ENCODE measurements at places on chromosomes 5 and 9. TPM values are rescaled to one million over a fixed set of nuclear protein-coding genes. Genes with fewer than 3 reads are reported as not detected.

The ADAMTS2 gene
- 1.1 TPM for total RNA-seq

The MORN5 gene
- total RNA-seq: not detected

The PPIC gene
- total RNA-seq: 22.6 TPM

The FOXI1 gene
- total RNA-seq: under 0.01 TPM

The BARHL1 gene
- total RNA-seq: not detected

The SIL1 gene
- total RNA-seq: 29.2 TPM

The CNTLN gene
- total RNA-seq: 11.2 TPM

The GFI1B gene
- total RNA-seq: not detected

The RNF145 gene
- 32.3 TPM for total RNA-seq

The ADAMTSL2 gene
- not detected for total RNA-seq

The HAVCR1 gene
- not detected for total RNA-seq

The FGF1 gene
- total RNA-seq: under 0.01 TPM

The GPR150 gene
- 0.33 TPM for total RNA-seq

The C1QTNF3 gene
- total RNA-seq: 2.1 TPM

The GABBR2 gene
- total RNA-seq: 10.3 TPM

The OR1N1 gene
- total RNA-seq: not detected

The KCNMB1 gene
- not detected for total RNA-seq

The INSL4 gene
- total RNA-seq: not detected

The IRGM gene
- not detected for total RNA-seq

The ANKRD34B gene
- not detected for total RNA-seq

The CFAP157 gene
- total RNA-seq: not detected

The SAXO1 gene
- not detected for total RNA-seq

The CFAP77 gene
- total RNA-seq: 0.19 TPM

The SEMA6A gene
- 9.5 TPM for total RNA-seq

The PCA3 gene
- 0.29 TPM for total RNA-seq

The NR5A1 gene
- not detected for total RNA-seq

The SNX2 gene
- total RNA-seq: 57.9 TPM

The SPOCK1 gene
- 135 TPM for total RNA-seq

The TMEM174 gene
- total RNA-seq: not detected

The CARD9 gene
- 0.65 TPM for total RNA-seq

The MYMK gene
- total RNA-seq: not detected

The TSSK1B gene
- total RNA-seq: under 0.01 TPM

The ADRA1B gene
- total RNA-seq: 0.33 TPM

The CKMT2 gene
- not detected for total RNA-seq

The KIF12 gene
- 0.10 TPM for total RNA-seq

The PARP8 gene
- 0.65 TPM for total RNA-seq

The SPINK6 gene
- total RNA-seq: not detected

The CENPK gene
- total RNA-seq: 14.0 TPM

The TMEM252 gene
- total RNA-seq: not detected

The CDC25C gene
- 7.9 TPM for total RNA-seq

The GPX3 gene
- 2.3 TPM for total RNA-seq

The HK3 gene
- total RNA-seq: under 0.01 TPM

The DRD1 gene
- total RNA-seq: not detected

The TAS2R1 gene
- total RNA-seq: not detected

The SLC6A18 gene
- not detected for total RNA-seq
